WERI-Rb-1 (cell line): ENCODE measurements at places on chromosomes 7 and 10.

DNA sequence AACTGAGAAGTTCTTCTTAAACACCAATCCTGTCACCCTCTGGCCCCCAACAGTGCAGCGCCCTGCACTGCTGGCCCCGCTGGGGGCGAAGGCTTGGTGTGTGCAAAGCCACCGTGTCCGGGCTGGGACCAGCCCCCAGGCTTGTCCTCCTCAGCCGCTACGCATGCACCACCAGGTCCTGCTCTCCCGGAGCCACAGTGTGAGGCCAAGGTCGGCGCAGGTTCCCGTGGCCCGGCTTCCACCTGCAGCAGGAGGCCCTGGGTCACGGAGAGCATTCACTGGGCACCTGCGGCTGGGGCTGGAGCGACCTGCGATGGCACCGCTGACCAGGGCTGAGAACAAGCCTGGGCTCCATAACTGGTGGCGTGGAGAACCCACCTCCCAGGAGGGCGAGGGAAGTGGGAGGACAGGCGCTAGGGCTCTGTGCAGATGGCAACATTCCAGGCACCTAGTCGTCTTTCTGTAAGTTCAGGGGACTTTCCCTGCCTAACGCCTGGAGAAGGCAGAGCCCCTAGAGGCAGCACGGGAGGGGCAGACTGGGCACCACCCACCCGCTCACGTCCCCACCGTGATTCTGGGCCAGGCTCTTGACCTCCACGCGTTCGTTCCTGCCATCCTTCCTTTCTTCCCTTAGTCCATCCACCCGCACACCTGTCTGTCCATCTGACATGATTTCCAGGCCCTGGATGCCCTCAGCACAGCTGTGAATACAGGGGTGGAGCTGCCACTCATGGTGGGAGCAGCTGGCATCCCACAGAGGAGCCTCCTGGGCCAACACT is 271.6 kb downstream of the ELFN1 start:
- DNase-seq = no peak

- DNase-seq = no peak
Measured at GRCh38 chr10:78316451-78316931, 282.8 kb downstream of the RPS24 start.

DNA sequence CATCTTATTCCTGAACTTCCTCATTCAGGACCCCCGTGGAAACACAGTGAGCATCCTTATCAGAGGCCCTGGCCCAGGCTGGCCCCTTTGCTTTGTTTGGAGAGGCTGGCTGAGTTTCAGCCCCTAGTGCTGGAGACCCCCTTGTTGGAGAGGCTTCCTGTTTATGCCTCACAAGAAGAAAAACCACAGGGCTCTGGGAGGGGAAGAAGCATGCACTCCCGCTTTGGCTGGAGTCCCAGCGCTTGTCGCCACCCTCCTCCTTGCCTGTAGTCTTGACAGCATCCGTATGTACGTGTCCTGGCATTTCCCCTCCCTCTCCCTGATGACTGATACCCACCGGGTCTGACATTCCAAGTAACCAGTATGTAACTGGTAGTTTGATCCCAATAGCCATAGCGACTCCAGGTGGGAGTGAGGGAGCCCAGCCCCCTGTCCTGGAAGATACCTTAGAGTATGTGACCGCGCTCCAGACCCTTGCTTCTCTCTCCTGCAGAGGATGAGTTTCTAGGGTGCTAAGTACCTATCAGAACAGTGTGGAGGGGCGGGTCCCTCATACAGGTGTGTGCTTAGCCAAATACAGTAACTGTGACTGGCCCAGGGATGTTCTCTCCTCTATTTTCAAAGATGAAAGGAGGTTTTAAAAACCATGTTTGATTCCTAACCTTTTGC is 6.9 kb upstream of the ATP6V0E2 start:
- no peak for DNase-seq

GRCh38 chr7:28785041-28785995 is 172.8 kb downstream of the TRIL start:
- DNase-seq = no peak

GRCh38 chr10:70761031-70761601 is 24.1 kb downstream of the TBATA start:
- DNase-seq = peak; percentile 28

DNA sequence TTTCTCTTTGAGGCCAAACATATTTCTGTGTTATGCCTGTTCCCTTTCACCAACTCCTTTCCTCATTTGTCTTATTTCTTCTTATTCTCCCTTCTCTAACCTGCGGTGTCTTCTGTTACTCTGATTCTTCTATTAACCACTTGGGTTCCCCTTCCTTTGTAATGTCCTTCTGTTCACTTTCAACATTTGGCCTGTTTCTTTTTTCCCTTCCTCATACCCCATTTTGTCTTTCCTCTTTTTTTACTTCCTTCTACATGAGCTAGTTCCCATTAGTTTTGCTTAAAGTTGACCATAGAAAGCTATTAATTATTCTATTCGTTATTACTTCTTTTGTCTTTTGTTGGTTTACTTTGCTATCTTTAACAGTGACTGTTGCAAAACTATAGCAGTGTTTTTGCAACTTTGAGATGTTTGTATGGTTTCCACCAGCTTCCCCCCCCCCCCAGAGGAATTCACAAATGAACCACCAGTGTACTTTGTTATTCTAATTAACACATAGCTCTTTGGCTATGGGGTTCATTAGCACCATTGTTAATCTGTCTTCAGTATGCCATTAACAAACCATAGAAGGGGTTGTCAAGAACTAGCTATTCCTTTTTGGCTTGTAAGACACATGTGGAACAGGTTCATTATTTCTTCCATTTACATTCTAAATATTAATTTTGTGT is 2.9 kb downstream of the LRGUK start:
- DNase-seq = no peak
